ENCODE measurements at places on chromosomes 16 and 17. TPM values are rescaled to one million over a fixed set of nuclear protein-coding genes. Genes with fewer than 3 reads are reported as not detected.

The CPNE2 gene
- total RNA-seq, result 22.8 TPM

The C17orf50 gene
- not detected for total RNA-seq

The SLC13A2 gene
- not detected for total RNA-seq

The HNF1B gene
- total RNA-seq, result not detected

The VWA3A gene
- 0.09 TPM for total RNA-seq

The NEK8 gene
- 5.0 TPM for total RNA-seq

The CACNG3 gene
- not detected for total RNA-seq

The KRTAP9-8 gene
- total RNA-seq, result not detected

The CACNA1H gene
- total RNA-seq, result under 0.01 TPM

The CCL13 gene
- total RNA-seq, result not detected

The KRT32 gene
- total RNA-seq, result not detected

The PFN1 gene
- 524 TPM for total RNA-seq

The ERN1 gene
- 7.8 TPM for total RNA-seq

The FAHD1 gene
- 76.8 TPM for total RNA-seq

The ODAD4 gene
- 1.1 TPM for total RNA-seq

The MYLK3 gene
- 0.34 TPM for total RNA-seq

The SPAG5 gene
- total RNA-seq, result 7.1 TPM

The HIRIP3 gene
- 7.6 TPM for total RNA-seq

The MMP2 gene
- total RNA-seq, result 1,068 TPM

The PRR15L gene
- total RNA-seq, result not detected

The KRTAP1-5 gene
- total RNA-seq, result not detected

The AIPL1 gene
- not detected for total RNA-seq

The ACSM2A gene
- not detected for total RNA-seq

The WNT9B gene
- total RNA-seq, result not detected

The ARL5C gene
- total RNA-seq, result under 0.01 TPM

The MAP2K6 gene
- total RNA-seq, result 3.0 TPM

The FKBP10 gene
- 276 TPM for total RNA-seq

The CHD9NB gene
- total RNA-seq, result 5.5 TPM

The SPATA32 gene
- not detected for total RNA-seq

Measured in bronchial smooth muscle cell (primary cell).